ENCODE measurements at places on chromosomes 6 and 20.

GRCh38 chr6:25793970-25794369 is 37.9 kb downstream of the SLC17A1 start:
- DNase-seq: no peak

GRCh38 chr6:71333697-71334096 is 45.1 kb downstream of the OGFRL1 start:
- no peak for DNase-seq

DNA sequence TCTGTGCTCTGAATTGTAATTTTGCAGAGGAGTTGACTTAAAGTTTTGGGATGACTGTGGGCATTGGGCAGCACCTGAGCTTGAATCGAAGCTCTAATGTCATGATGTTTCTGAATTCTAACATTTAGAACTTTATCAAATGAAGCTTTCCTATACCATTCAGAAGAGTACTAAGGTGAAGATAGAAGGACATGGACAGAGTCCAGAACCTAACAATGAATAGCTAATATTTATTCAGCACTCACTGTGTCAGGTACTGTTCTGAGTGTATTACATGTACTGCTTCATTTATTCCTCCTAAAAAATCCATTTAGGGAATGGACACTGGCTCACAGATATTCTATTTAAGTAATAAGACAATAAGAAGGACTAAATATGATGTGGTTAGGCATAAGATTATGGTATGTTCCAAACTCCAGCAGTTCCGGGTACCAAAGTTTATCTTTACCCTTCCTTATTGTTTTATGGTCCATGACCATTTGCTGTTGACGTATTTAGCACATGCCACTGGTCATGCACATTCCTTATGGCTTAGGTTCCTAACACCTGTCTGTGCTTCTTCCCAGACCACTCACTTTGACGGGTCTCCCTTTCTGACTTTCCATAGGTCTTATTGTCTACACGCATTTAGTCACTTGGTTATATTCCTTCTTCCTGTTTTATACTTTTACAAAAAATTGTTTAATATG is 20.3 kb downstream of the BCKDHB start:
- no peak for DNase-seq

GRCh38 chr6:16409531-16410441 is 171.4 kb downstream of the GMPR start:
- peak; percentile 57 for DNase-seq

DNA sequence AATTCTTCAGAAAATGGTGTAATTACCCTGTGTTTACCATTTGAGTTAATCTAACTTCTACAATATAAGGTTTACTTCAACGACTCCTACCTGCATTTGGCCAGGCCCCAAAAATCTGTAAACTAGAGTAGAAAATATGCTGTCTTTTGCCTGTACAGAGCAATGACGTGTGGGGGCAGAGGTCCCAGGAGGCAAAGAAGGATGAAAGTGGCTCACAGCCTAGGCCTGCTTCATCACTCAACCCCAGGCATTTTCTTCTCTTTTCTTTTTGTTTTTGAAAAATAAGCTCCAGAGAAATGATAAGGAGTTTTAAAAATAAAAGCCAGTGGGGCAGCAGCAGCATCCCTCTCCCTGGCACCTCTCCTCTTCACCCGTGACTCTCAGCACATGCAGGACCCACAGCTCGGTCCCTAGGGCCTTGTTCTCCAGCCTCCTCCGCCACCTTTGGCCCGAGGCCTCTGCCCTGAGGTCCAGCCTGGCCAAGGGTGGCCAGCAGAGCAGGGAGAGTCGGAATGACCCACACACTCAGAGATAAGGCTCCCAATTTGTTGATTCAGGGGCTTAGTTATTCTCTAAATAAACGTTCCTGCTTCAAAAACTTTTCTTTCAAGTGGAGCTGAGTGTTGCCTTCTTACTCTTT is 310.3 kb upstream of the RNF24 start:
- no peak for DNase-seq

- DNase-seq: no peak
Observed at GRCh38 chr6:160051390-160051789, 70.2 kb upstream of the SLC22A1 start.

- no peak for DNase-seq
Observed at GRCh38 chr6:56552187-56553130, 90.2 kb downstream of the DST start.

DNA sequence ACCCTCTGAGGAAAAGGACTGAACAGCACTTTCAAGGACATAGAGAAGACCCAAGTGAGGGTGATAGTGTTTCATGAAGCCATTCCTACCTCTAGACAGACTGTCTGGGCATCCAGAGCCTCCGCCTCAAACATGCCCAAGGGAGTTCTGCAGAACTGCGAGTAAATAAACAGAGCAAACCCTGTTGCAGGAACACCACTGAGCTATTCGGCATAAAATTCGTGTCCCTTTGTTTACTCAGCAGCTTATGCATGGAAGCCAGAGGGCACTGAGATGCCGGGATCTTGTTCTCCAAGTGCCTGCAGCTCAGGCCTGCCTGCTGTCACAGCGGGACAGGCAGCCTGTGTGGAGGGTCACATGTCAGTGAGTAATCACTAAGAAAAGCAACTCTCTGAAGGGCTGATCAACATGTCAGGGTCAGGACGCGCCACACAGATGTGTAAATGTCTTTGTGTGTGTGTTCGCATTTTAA is 164.9 kb upstream of the HEY2 start:
- DNase-seq: no peak

DNA sequence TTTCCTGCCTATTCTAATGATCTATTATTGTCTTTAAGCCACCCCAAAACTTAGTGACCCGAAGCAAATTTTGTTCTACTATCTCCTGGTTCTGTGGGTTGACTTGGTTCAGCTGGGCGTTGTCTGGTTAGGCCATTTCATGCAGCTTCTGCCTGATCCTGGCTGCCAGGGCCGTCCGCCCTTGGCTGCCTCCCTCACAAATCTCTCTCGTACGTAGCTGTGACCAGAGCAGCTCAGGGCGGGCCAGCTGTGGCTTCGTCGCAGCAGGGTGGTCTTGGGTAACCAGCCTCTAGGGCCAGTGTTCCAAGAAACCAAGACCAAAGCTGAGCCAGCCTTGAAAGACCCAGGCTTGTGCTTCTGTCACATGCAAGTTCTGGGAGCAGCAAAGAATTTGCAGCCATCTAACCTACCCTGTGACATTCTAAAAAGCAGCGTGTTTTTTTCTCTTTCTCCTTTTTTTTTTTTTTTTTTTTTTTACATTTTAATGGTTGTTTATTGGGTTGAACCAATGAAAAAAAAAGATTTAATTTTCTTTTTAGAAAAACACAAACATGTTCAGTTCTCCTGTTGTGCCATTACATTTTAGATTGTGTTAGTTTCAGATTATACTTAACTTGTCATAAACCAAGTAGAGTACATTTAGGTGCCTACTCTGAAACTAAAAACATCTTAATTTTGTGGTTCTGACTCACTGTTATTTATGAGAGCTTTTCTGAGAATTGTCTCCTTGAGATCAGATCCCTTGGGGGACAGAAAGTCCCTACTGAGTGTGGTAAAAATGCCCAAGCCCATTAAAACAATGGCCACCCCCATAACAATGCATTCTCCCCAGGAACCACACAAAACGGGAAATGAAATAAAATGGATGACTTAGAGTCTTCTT is 83.9 kb downstream of the ZDHHC14 start:
- no peak for DNase-seq

- DNase-seq: no peak
Observed at GRCh38 chr6:12189661-12190060, 100.5 kb upstream of the EDN1 start.

DNA sequence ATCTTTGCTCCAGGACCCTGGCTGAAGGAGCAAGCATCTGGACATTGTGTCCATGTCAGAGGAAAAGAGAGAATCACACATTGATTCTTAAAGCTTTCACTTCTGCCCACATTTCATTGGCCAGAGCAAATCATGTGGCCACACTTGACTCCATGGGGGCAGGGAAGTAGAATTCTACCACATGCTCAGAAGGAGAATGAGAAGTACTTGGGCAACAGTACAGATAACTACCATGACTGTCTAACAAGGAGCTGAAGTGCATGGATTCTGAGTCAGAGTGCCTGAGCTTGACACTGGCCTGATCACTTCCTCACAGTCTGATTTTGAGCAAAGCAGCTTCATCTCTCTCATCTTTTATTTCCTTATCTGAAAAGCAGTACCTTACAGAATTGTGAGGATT is 38.6 kb downstream of the GHRH start:
- no peak for DNase-seq

GRCh38 chr20:32470025-32470861 is 112.1 kb downstream of the ASXL1 start:
- DNase-seq: peak; percentile 49

- no peak for DNase-seq
Observed at GRCh38 chr6:138227316-138227781, 9.1 kb upstream of the PBOV1 start.

DNA sequence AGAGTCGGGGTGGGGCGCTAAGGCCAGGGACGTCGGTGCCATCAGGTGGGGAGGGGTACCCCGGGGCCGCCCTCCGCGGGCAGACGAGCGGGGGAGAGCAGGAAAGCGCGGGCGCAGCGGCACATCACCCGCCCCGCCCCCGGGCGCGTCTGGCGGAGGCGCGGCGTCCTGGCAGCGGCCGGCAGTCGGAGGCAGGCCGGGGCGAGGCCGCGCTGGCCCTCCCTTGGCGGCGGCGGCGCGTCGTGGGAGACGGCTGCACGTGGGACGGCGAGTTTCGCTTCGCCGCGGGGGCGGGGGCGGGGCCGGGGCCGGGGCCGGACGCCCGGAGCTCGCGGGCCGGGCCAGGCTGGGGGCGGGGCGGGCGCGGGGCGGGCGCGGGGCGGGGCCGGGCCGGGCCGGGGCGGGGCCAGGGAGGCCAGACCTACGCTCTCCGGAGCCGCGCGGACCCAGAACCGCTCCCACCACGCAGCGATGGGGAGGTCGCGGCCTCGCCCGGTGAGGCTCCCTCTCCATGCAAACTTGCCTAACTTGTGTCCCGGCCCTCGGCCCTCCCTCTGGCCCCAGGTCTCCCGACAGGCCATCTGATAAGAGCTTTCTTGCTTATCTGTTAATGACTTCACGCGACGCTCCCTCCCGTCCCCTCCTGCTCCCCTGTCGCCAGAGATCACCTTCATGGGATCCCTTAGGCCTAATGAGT is 12.5 kb downstream of the ITPR3 start:
- DNase-seq: peak; percentile 79

DNA sequence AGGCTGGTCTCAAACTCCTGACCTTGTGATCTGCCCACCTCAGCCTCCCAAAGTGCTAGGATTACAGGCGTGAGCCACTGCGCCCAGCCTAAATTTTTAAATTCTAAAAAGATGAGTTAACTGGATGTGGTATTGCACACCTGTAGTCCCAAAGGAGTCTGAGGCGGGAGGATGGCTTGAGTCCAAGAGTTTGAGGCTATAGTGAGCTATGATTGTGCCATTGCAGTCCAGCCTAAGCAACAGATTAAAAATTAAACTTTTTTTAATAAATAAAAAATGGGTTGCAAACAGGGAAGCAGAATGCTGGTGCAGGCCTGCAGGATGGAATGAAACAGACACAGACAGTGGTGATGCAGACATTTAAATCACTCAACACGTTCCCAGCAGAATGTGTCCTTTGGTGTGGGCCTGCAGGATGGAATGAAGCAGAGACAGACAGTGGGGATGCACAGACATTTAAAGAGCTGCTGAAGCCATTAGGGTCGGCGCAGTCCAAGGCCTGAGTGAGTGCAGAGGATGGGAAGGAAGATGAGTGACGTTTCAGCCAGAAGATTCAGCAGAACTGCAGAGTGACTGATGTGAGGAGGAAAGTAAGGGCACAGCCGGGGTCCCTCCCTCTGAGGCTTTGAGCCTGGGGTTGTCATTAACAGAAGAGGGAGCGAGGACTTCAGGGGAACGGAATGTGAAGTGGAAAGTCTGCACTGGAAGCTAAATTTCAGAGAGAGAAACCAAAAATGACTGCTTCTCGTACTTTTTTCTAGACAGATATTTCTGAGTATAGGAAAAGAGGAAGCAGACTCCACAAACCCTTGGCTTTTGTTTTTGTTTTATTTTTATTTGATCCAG is 117.5 kb downstream of the RIN2 start:
- DNase-seq: no peak

GRCh38 chr6:137357263-137357947 is 136.8 kb downstream of the OLIG3 start:
- DNase-seq: no peak

DNA sequence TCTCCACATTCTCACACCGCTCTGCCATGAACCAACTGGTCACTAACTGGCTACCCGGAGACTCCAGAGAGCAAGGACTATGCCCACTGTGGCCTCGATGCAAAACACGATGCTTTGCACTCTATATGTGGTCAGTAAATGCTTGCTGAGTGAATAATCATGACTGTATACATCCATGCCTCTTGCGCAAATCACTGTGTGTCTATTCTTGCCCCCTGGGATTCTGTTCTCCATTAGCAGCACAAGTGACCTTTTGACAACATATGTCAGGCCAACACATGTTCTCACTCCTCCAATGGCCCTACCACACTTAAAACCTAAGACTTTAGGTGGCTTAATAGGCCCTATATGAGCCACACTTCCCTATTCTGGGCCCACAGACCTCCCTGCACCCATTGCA is 16.9 kb downstream of the KIF16B start:
- DNase-seq: no peak

- DNase-seq: no peak
Observed at GRCh38 chr6:91082311-91082832, 495.5 kb upstream of the MAP3K7 start.

GRCh38 chr20:40393197-40394079 is 295.6 kb downstream of the MAFB start:
- DNase-seq: no peak

DNA sequence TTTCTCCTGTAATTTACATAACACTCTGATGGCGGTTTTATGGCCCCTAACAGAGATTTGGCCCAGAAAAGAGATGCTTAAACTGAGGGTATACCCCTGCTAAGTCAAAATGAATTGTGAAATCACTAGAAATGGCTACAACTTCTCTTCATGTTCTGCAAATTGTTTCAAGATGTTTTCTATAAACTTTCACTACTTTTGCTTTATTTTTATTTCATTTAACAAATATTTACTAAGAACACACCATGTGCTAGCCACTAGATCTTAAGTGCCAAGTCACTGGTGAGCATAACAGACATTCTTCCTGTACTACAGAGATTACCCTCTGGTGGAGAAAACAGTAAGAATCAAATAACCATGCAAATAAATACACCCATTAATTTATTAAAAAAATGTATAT is 87.6 kb downstream of the KCNQ5 start:
- no peak for DNase-seq

DNA sequence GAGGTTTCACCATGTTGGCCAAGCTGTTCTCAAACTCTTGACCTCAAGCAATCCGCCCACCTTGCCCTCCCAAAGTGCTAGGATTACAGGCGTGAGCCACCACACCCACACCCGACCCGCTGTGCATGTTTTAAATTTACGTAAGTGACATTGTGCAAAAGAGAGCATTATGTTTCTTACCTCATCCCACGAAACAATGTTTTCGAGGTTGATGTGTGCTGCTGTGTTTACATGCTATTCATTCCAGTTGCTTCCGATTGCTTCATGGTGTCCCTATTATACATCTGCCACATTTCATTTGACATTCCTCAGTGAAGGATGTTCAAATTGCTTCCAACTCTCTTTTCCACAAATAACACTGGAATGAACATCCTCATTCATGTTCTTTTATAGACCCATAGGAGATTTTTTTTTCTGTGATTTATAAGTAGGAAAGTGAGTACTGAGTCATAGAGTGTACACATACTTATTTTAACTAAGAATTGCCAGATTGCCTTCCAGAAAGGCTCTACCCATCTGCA is 403.9 kb upstream of the JARID2 start:
- no peak for DNase-seq

GRCh38 chr20:48734104-48734749 is 93.6 kb downstream of the PREX1 start:
- DNase-seq: no peak
